ENCODE measurements at places on chromosomes 11 and 22.

GRCh38 chr11:120510406-120511115, 987 bp upstream of the GRIK4 start:
- no peak for DNase-seq

DNA sequence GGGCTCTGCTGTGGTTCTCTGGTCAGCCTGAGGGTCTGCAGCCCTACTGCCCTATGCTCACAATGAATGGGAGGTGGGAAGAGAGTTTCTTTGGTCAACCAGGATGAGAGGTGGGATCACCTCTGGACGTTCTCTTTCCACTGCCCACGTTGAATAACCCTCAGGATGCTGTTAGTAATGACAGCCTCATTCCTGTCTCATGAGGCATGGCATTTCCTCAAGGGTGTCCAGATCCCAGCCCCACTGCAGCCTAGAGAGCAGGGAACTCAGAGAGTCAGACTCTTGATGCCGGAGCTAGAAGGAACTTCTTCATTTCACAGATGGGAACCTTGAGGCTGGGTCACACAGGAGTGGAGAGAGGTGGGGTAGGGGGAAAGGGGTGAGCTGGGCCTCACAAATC, 196.0 kb downstream of the CEP164 start:
- DNase-seq, result no peak

DNA sequence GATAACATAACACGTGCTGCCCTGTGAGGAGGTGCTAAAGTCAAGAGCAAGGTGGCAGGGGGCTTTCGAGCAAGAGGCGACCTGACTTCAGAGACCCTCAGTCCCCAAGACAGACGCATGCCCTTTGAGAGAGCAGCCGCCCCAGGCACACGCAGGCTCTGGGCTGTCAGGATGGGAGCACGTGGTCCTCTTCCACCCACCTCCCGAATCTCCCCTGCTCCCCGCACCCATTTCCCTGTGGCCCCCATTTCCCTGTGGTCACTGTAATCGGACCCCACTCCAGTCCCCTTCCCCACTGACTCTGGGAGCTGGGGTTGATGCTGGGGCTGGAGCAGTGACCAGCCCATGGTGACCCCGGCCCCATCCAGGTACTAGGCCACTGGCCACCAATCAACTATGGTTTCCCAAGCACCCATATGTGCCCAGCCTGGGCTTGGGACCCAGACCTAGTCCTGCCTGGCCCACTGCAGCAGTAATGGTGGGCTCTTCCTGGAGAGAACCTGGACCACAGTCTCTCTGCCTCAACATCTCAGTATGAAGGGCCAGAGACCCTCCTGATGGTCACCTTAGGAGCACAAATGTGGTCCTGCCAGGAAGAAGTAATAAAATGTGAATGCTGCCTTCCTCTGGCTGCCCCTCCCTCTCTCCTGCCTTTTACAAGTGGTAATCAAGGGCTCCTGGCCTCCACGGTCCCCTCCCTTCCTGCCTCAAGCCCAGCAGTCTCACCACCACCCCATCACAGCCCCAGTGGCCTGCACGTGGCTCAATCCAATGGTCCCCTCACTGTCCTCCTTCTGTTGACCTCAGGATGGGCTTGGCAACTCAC, 39.0 kb downstream of the IGLL5 start:
- DNase-seq, result no peak

DNA sequence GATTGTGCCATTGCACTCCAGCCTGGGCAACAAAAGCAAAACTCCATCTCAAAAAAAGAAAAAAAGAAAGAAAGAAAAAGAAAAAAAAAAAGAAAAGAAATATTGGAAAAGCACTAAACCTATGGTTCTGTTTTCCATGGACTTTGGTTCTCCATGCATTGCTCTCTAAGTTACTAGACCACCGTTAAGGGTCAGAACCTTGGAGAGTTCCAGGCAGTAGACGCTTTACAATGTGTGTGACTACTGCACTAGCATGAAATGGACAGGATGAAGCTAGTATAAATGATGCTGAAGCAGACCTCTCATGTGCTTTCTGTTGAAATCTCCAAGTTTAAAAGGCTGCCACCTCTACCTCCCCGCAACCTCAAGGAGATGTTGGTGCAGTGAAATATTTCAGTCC, 63.5 kb downstream of the SIK2 start:
- no peak for DNase-seq

- DNase-seq, result no peak
Measured at GRCh38 chr11:70889411-70889810, 363.0 kb downstream of the SHANK2 start.

DNA sequence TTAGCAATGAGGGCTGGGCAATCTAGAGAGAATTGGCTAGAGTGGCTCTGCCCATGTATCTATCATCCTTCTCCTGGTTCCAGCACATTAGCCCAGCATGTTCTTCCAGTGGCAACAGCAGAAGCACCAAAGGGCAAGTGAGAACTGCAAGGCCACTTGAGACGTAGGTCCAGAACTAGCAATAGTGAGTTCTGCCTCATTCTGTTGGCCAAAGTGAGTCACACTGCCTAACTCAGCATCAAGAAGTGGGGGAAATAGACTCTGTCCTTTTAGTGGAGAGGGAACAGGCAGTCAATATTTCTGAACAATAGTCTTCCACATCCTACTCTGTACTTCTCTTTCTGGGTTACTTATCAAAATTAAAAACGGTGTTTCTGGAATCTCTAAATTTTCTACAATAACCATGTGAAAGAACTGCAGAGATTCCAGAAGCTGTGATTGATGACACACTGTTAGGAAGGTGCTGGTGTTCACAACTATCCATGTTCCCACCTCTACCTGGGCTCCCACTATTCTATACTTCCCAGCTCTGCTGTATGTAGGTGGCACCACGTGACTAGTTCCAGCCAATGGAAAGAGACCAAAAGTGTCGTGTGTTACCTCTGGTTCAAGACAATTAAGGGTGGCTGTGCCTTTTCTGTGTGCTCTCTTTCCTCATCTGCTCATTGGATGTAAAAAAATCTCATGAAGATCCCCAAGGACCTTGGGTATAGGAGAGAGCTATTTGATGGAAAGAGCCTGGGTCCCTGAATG, 23.4 kb upstream of the GRK3 start:
- no peak for DNase-seq

DNA sequence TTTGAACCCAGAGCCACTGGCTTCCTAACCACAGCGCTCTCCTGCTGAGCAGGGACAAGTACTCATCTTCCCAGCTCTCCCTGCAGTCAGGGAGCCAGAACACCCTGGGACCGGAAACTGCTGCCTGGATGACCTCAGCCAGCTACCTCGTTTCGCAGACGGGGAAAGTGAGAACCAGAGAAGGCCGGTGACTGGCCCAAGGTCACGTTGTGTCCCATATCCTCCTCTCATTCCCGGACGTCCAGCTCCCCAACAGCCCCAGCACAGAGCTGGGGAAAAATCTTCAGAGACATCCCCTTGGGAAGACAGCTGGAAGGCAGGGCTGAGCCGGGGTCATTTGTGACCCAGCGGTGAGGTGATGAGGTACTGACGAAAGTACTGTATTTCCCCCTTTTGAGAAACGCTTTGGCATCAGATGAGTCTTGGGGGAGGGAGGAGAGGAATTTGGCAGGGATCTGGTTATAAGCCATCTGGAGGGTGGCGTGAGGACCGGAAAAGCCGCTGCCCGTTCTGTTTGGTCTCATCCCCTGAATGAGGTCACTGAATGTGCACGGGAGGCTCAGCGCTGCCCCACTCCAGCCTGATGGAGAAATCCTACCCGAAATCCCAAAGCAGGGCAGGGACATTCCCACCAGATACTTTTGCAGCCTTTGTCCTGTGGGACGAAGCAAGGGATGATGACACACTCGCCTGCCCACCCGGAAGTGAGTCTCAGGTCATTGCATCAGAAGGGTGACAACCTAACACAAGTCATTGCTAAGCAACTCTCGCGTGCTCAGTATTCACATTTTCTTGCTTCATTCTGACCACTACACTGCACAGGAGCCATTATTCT, 41.1 kb downstream of the LIF start:
- DNase-seq, result peak; percentile 49

GRCh38 chr22:46914916-46915894, 152.8 kb downstream of the TBC1D22A start:
- no peak for DNase-seq

DNA sequence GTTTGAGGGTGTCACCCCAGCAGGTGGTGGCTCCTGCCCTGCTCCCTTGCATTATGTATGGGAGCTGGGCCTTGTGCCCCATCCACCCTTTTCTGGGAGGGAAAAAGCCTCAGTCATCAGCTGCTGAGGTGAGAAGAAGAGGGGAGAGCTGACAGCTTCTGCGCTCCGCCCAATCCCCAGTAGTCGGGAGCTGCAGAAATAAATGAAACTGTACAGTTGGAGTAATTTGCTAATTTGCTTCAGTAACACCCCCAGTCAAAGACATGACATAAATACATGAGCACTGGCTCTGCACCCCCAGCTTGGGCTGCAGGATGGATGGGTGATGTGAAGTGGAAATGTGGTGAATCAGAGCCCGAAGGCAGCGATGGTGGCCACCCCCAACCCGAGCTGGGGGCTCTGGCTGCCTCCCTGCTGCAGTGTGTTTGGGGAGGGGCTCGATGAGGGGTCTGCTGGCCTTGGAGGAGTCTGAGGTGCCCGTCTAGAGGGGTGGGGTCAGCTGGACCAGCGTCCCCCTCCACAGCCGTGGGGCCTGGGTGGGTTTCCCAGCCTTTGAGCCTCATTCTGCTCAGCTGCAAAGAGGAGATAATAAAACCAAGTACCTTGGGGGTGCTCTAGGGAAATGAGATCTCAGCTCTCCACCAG, 59.2 kb downstream of the MPPED1 start:
- DNase-seq, result no peak

DNA sequence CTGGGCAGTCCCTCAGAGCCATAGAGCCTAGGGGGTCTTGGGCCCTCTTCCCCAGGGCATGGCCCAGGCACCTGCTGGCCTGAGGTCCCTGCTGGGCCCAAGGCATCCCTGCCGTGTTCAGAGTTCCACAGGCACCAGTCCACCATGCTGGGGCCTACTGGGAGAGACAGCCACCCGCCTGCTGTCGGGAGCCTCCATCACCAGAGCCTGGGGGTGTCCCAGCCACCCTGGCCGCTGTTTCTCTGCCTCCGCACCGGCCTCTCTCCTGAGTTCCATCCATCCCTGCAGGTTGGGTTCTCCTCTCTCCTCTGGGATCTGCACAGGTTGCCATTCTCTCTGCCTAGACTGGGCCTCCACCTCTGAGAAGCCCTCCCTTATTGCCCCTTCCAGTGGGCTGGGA, 68.6 kb downstream of the KCNQ1 start:
- peak; percentile 7 for DNase-seq

DNA sequence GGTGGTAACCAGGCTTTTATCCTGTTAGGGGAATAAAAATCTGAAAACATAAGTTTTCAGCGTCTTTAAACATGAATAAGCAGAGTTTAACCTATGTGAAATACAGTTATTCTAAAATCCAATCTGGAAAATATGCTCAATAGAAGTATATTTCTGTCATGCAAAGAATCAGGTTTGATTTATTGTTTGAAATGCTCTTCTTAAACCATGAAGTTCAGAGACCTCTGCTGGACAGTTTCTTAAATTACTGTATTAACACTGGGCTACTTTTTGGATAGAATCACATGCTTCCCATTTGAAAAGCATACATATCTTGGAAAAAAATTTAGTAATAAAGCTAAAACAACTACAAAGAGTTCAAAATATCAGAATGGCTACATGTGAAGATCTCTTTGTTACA, 25.4 kb downstream of the APIP start:
- DNase-seq, result no peak

DNA sequence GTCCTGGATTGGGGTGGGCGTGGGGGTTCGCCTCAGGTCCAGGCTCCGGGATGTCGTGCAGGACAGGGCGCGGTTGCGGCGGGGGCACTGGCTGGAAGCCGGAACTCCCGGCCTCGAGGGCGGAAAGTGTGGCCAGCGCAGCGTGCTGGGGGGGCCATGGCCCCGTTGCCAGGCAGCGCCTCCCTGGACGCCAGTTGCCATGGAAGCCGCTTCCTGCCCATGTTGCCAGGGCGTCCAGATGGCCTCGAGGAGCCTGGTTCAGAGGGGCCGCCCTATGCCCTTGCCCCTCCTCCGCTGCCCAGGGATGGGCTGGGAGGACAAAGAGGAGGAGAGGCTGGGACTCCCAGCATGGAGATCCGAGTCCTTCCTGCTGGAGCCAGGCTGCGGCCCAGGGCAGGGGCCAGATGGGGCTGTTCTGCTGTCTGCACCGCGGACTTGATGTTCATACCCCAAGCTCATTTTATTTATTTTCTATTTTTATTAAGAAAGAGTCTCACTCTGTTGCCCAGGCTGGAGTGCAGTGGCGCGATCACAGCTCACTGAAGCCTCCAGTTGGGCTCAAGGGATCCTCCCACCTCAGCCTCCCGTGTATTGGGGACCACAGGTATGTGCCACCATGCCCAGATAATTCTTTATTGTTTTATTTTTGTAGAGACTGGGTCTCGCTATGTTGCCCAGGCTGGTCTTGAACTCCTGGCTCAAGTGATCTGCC, 4.6 kb upstream of the CCDC188 start:
- DNase-seq, result peak; percentile 58

- DNase-seq, result no peak
Measured at GRCh38 chr11:72436661-72437060, 2.3 kb upstream of the CLPB start.

GRCh38 chr22:38824585-38824984, 19.2 kb downstream of the NPTXR start:
- DNase-seq, result peak; percentile 38

DNA sequence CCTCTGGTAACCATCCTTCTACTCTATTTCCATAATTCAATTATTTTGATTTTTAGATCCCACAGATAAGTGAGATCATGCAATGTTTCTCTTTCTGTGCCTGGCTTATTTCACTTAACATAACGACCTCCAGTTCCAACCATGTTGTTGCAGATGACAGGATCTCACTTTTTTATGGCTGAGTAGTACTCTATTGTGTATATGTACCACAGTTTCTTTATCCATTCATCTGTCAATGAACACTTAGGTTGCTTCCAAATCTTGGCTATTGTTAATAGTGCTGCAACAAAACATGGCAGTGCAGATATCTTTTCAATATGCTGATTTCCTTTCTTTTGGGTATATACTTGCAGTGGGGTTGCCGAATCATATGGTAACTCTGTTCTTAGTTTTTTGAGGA, 286.4 kb upstream of the C11orf87 start:
- DNase-seq, result no peak

DNA sequence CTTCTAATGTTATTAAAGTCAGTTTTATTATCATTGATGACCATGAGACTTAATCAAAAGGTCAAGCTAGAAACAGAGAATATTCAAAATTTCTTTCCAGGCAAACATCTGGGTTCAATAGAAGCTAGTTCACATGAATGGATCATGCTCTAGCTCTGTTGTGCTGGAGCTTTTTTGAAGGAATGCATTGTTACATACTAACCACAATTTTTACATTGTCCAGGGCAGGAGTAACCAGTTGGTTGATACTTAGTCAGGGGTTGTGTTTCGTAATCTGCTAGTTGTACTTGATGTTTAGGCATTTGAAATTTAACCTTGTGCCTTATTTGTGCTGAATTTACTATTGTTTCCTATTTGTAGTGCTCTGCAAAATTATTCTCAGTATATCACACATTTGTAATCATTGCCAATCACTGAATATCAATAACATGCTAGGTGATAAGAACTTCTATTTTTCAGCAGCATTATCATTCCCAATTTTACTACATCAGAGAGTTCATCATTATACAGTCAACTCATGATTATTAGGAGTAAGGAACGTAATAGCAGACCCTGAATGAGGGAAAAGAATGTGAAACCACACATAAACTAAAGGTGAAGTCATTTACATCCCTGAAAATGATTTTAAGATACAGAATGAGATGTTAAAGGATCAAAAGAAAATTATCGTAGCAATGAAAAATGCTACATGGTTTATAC, 23.2 kb downstream of the NF2 start:
- DNase-seq, result no peak

GRCh38 chr22:32331236-32331917, 26.3 kb upstream of the RFPL3 start:
- no peak for DNase-seq

GRCh38 chr11:13603661-13604060, 64.8 kb upstream of the FAR1 start:
- no peak for DNase-seq

- peak; percentile 46 for DNase-seq
Measured at GRCh38 chr22:36862251-36863242, 1.7 kb downstream of the NCF4 start.

Data from left ventricle myocardium inferior (tissue), 1 donor.